ENCODE measurements at places on chromosomes 11 and 22. TPM values are rescaled to one million over a fixed set of nuclear protein-coding genes. Genes with fewer than 3 reads are reported as not detected.
A peak's percentile ranks its signal among the peaks of the same experiment; 100 is the strongest.

CD3E gene
- 564 TPM for total RNA-seq

- no peak overlapping the region for H3K4me3 ChIP-seq
- DNase-seq: no peak
- no peaks in the 10 kb centered on the region for H3K36me3 ChIP-seq
- peaks cover 16% of the 10 kb centered on the region for H3K4me1 ChIP-seq
- H3K27me3 ChIP-seq: no peaks in the 10 kb centered on the region
Measured at GRCh38 chr11:35318977-35319925, 100.1 kb downstream of the SLC1A2 start.

DNA sequence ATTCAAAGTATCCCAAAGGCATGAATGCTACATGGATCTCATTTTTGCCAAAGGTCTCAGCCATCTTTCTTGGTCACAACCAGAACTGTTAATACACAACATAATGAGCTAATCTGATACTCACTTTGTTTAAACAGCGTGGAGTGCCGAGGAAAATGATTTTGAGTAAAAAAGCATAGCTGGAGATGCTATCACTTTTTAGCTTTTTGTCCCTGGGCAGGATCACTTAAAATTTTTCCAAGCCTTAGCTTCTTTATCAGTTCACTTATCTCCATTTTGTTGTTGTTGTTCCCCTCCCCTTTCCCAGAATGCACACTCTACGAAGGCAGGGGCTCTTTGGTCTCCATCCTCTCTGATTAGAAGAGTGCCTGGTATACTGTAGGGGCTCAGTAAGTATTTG, 229.3 kb upstream of the NARS2 start:
- H3K36me3 ChIP-seq: no peaks in the 10 kb centered on the region
- H3K4me3 ChIP-seq: no peak overlapping the region
- H3K27ac ChIP-seq: no peak overlapping the region
- H3K4me1 ChIP-seq: no peaks in the 10 kb centered on the region

ANGPTL5 gene
- total RNA-seq: not detected

FOLR1 gene
- total RNA-seq: not detected

GRCh38 chr22:36052505-36052941, 23.9 kb upstream of the RBFOX2 start:
- H3K4me3 ChIP-seq: no peak overlapping the region
- H3K27ac ChIP-seq: no peak overlapping the region
- DNase-seq: no peak
- peaks cover 21% of the 10 kb centered on the region for H3K27me3 ChIP-seq
- H3K36me3 ChIP-seq: no peaks in the 10 kb centered on the region
- no peaks in the 10 kb centered on the region for H3K4me1 ChIP-seq

- H3K4me3 ChIP-seq: no peak overlapping the region
- no peaks in the 10 kb centered on the region for H3K36me3 ChIP-seq
- H3K27me3 ChIP-seq: no peaks in the 10 kb centered on the region
Measured at GRCh38 chr11:1275021-1275420, 34.4 kb downstream of the TOLLIP start.

- H3K4me1 ChIP-seq: no peaks in the 10 kb centered on the region
- no peak overlapping the region for H3K27ac ChIP-seq
- no peaks in the 10 kb centered on the region for H3K36me3 ChIP-seq
- no peak overlapping the region for H3K4me3 ChIP-seq
- no peak for DNase-seq
Measured at GRCh38 chr11:5420993-5421392, 918 bp upstream of the OR51Q1 start.

- H3K27me3 ChIP-seq: no peaks in the 10 kb centered on the region
- no peaks in the 10 kb centered on the region for H3K4me1 ChIP-seq
- H3K27ac ChIP-seq: no peak overlapping the region
- no peaks in the 10 kb centered on the region for H3K36me3 ChIP-seq
- DNase-seq: no peak
- H3K4me3 ChIP-seq: no peak overlapping the region
Measured at GRCh38 chr11:132556316-132556715, 976.0 kb downstream of the OPCML start.

PPARA gene
- total RNA-seq: 22.6 TPM

DNA sequence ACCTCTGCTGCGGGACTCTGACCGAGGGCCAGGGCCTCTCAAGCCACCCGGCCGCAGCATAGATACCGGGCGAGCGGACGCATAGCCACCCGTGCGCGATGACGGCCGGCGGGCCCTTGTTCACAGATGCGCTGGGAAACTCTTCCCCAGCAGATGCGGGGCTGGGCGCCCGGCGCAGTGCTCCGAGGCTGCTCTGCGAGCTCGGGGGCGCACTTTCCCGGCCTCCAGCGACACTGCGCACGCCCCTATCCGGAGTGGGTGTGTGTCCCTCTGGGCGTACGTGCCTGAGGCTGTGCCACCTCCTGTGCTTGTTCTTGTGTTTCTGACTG, 104.7 kb upstream of the E2F8 start:
- no peaks in the 10 kb centered on the region for H3K36me3 ChIP-seq
- peaks cover 5% of the 10 kb centered on the region for H3K4me1 ChIP-seq
- DNase-seq: no peak
- H3K27me3 ChIP-seq: peaks cover 45% of the 10 kb centered on the region
- H3K27ac ChIP-seq: no peak overlapping the region

P2RX6 gene
- 2.7 TPM for total RNA-seq

GUCY1A2 gene
- not detected for total RNA-seq

- peaks cover 32% of the 10 kb centered on the region for H3K4me1 ChIP-seq
- peak overlapping the region; percentile 97 for H3K4me3 ChIP-seq
- H3K27ac ChIP-seq: peak overlapping the region; percentile 91
- H3K36me3 ChIP-seq: peaks cover 7% of the 10 kb centered on the region
- DNase-seq: no peak
Measured at GRCh38 chr11:9461063-9461759, 399 bp downstream of the ZNF143 start.

GRCh38 chr11:17165247-17165890, 42.4 kb downstream of the PIK3C2A start:
- H3K27me3 ChIP-seq: no peaks in the 10 kb centered on the region
- peaks cover 35% of the 10 kb centered on the region for H3K36me3 ChIP-seq
- no peak for DNase-seq

- H3K4me3 ChIP-seq: peak within 1 kb of the TSS; percentile 83
- DNase-seq: peak; percentile 22
- peaks cover 2% of the 10 kb centered on the region for H3K27me3 ChIP-seq
- H3K27ac ChIP-seq: no peak within 1 kb of the TSS
- H3K4me1 ChIP-seq: peaks cover 13% of the 10 kb centered on the region
Measured at GRCh38 chr22:29306175-29306834, at the start of gene GAS2L1. Gene GAS2L1 (plus strand): TSS chr22:29306650. CDS start chr22:29308106, 1,456 bp downstream.

GRCh38 chr22:41885516-41885915, 29.4 kb downstream of the SHISA8 start:
- peaks cover 2% of the 10 kb centered on the region for H3K4me1 ChIP-seq
- DNase-seq: no peak
- no peak overlapping the region for H3K27ac ChIP-seq
- H3K4me3 ChIP-seq: no peak overlapping the region
- no peaks in the 10 kb centered on the region for H3K27me3 ChIP-seq

TMEM109 gene
- 60.5 TPM for total RNA-seq

DNA sequence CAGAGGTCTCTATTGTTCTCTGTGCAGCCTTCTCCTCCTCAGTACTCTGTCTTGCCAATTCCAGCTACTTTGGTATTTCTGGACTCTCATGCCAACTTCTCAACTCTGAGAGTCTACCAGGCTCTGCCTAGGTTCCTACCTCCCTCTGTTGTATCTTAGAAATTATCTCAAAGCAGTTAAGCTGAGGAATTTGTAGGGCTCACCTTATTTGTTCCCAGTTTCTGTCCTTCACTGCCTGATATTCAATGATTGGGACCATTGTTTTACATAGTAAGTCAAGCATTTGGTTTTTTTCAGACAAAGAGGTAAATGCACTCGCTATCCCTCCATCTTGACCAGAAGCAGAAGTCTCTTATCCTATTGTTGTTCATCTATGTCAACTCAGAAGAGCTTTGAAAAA, 205.0 kb upstream of the PGR start:
- H3K4me1 ChIP-seq: no peaks in the 10 kb centered on the region
- H3K27me3 ChIP-seq: no peaks in the 10 kb centered on the region
- DNase-seq: no peak
- H3K4me3 ChIP-seq: no peak overlapping the region
- H3K36me3 ChIP-seq: no peaks in the 10 kb centered on the region
- H3K27ac ChIP-seq: no peak overlapping the region

DNA sequence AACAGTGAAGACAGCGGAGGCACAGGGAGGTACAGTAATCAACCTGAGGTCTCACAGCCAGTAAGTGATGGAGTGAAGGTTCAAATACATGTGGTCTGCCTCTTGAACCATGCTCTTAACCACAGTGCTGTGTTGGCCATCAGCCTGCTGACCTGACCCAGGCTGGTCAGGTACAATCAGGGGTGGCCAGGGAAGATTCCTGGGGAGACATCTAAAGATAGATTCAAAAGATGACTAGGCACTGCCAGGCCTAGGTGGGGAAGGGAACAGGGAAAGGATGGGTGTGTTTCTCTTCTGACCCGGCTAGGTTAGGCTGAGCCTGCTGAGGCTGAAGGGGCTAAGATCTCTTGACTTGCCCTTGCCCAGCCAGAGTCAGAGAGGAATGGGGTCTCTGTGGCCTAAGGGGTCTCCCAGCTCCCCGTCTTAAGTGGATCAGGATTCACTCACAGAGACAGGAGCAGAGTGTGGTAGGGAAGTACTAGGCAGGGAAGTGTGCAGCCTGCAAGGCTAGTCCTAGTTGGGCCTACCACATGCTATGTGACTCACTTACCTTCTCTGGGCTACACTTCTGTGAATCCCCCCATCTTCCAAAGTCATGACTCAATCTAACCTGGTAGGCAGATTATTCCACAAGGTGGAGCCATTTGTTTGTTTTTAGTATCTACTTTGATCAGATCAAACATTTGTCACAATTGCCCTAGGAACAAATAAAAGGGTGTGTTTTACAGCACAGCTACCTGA, 10.4 kb upstream of the SREBF2 start:
- peak overlapping the region; percentile 68 for H3K27ac ChIP-seq
- peak; percentile 71 for DNase-seq
- H3K36me3 ChIP-seq: no peaks in the 10 kb centered on the region
- H3K4me1 ChIP-seq: peaks cover 9% of the 10 kb centered on the region
- H3K4me3 ChIP-seq: no peak overlapping the region

MIOX gene
- total RNA-seq: not detected

- H3K4me3 ChIP-seq: no peak overlapping the region
- no peaks in the 10 kb centered on the region for H3K36me3 ChIP-seq
- H3K27me3 ChIP-seq: no peaks in the 10 kb centered on the region
- H3K4me1 ChIP-seq: peaks cover 22% of the 10 kb centered on the region
Measured at GRCh38 chr11:11074686-11075335, 217.0 kb upstream of the ZBED5 start.

GRCh38 chr11:106015066-106015465, 7.0 kb downstream of the MSANTD4 start:
- H3K27me3 ChIP-seq: no peaks in the 10 kb centered on the region
- no peak overlapping the region for H3K27ac ChIP-seq
- H3K4me3 ChIP-seq: no peak overlapping the region

DNA sequence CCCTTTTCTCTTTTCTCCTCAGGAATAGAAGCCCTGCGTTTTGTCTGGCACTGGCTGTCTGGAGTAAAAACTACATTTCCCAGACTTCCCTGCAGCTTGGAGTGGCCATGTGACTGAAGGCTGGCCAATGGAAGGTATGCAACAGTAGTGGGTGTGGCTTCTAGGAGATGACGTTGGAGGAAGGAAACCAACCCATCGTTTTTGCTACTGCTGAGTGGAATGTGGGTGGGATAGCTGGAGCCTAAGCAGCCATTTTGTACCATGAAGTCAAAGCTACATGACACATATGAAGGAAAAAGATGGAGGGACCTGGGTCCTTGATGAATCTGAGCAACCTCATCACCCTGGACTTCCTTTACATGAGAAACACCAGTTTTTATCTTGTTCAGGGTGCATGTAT, 19.6 kb downstream of the FGF3 start:
- H3K36me3 ChIP-seq: no peaks in the 10 kb centered on the region
- H3K4me1 ChIP-seq: no peaks in the 10 kb centered on the region
- peaks cover 2% of the 10 kb centered on the region for H3K27me3 ChIP-seq
- H3K27ac ChIP-seq: no peak overlapping the region
- DNase-seq: no peak
- no peak overlapping the region for H3K4me3 ChIP-seq

GRCh38 chr11:64766881-64767280, 7.1 kb upstream of the PYGM start:
- H3K4me1 ChIP-seq: peaks cover 92% of the 10 kb centered on the region
- H3K27me3 ChIP-seq: no peaks in the 10 kb centered on the region
- peaks cover 87% of the 10 kb centered on the region for H3K36me3 ChIP-seq
- peak overlapping the region; percentile 88 for H3K4me3 ChIP-seq
- H3K27ac ChIP-seq: peak overlapping the region; percentile 98
- DNase-seq: no peak

DNA sequence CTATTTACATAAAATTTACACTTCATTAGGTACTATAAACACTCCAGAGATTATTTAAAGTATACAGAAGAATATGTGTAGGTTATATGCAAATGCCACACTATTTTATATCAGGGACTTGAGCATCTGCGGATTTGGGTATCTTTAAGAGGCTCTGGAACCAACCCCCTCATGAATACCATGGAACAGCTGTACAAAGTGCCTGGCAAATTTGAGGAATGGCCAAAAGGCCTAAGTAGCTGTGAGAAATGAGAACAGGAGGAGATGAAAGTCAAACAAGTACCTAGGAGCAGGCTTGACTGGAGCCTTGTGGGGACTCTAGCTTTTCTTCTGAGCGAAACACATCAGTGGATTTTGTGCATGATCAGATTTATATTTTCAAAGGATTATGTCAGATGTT, 149.3 kb downstream of the RBFOX2 start:
- no peak overlapping the region for H3K4me3 ChIP-seq
- no peak overlapping the region for H3K27ac ChIP-seq
- no peaks in the 10 kb centered on the region for H3K36me3 ChIP-seq

DNA sequence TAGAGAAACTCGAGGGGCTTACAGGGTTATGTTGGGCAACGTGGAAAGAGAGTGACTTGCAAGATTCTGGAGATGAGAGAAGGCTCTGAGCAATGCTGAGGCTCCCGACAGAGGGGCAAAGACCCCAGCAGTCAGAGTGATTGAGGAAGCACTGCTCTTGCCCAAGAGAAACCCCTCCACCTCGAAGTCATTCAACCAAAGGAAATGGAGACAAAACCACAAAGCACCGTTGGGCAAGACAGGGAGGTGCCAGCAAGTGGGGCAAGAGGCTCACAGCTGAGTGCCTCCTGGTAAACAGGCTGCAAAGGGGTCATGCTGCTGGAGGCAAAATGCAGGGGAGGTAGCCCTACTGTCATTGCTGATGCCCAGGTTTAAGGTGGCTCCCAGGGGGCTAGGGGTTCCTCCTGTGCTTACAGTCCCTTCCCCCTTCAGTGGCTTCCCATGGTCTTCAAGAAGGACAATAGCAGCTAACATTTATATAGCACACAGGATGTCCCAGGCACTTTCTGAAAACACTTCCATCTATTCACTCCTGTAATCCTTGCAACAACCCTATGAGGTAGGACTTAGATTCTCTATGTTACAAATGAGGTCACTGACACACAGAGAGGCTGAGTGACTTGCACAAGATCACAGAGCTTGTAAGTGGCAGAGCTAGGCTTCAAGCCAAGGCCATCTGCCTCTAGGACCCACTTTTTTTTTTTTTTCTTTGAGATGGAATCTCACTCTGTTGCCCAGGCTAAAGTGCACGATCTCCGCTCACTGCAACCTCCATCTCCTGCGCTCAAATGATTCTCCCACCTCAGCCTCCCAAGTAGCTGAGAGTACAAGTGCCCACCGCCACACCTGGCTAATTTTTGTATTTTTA, 18.1 kb upstream of the MYH9 start:
- H3K4me3 ChIP-seq: peak overlapping the region; percentile 60
- H3K4me1 ChIP-seq: peaks cover 71% of the 10 kb centered on the region
- H3K36me3 ChIP-seq: no peaks in the 10 kb centered on the region
- peak overlapping the region; percentile 91 for H3K27ac ChIP-seq
- peak; percentile 32 for DNase-seq
- H3K27me3 ChIP-seq: no peaks in the 10 kb centered on the region

CECR2 gene
- total RNA-seq: 0.14 TPM

NLRP6 gene
- total RNA-seq: 28.6 TPM

Measured in naive thymus-derived CD8-positive, alpha-beta T cell (primary cell).